ENCODE measurements at places on chromosomes 7 and 10.

GRCh38 chr7:52876402-52876801 lies 159.0 kb upstream of the POM121L12 start:
- no peak for DNase-seq

GRCh38 chr7:45103958-45104843 lies 7.3 kb downstream of the TBRG4 start:
- no peak for DNase-seq

GRCh38 chr7:135884495-135885232 lies 92.5 kb downstream of the MTPN start:
- DNase-seq = no peak

GRCh38 chr10:3237530-3237929 lies 64.9 kb upstream of the PITRM1 start:
- DNase-seq = no peak

GRCh38 chr10:69223028-69223342 lies 2.9 kb downstream of the HKDC1 start:
- DNase-seq = no peak

DNA sequence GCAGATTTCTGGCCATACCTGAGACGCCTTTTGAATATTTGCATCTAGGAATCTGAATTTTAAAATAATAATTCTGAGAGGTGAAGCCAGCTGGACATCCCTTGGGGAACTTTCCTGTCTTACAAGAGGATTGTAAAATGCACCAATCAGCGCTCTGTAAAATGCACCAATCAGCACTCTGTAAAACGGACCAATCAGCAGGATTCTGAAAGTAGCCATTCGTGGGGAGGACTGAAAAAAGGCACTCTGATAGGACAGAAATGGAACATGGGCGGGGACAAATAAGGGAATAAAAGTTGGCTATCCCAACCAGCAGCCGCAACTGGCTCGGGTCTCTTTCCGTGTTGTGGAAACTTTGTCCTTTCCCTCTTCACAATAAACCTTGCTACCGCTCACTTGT lies 9.9 kb downstream of the PPIF start:
- DNase-seq = no peak

Data from hematopoietic multipotent progenitor cell treated with erythropoietin and hydrocortisone succinate and interleukin-3 and kit ligand, for 15 days (in vitro differentiated cells).